ENCODE measurements at places on chromosomes 13 and 19.

GRCh38 chr13:49063497-49063896 is 87.8 kb downstream of the FNDC3A start:
- DNase-seq, result no peak

- no peak for DNase-seq
Observed at GRCh38 chr19:43690890-43691289, 20.9 kb upstream of the PLAUR start.

DNA sequence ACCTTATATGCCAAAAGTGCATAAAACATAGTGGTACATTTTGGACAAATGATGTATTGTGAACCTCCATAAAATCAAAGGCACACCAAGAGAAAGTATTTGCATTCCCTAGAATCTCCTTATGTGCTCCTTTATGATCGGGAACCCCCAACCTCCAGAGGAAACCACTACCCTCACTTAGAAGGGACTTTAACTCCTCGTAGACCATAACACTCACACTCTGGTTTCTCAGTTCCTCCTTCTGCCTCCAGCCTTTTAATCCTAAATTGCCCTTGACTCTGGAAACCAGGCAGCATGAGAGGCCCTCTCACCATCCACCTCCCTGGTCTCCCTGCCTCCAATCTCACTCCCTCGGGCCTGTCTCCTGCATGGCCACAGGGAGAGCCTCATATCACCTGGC is 9.8 kb upstream of the KCNN4 start:
- no peak for DNase-seq

GRCh38 chr19:38395381-38396114 is 7.1 kb downstream of the SPRED3 start:
- peak; percentile 38 for DNase-seq

GRCh38 chr13:24272452-24273161 is 36.8 kb upstream of the C1QTNF9 start:
- no peak for DNase-seq

- no peak for DNase-seq
Observed at GRCh38 chr19:1566392-1567115, 1.6 kb downstream of the MEX3D start.

GRCh38 chr13:43484432-43485225 is 302.1 kb downstream of the ENOX1 start:
- no peak for DNase-seq

GRCh38 chr19:37654629-37655300 is 500 bp downstream of the ZFP30 start:
- DNase-seq, result peak; percentile 8

- DNase-seq, result no peak
Observed at GRCh38 chr19:7866399-7867091, 7.6 kb downstream of the PRR36 start.

DNA sequence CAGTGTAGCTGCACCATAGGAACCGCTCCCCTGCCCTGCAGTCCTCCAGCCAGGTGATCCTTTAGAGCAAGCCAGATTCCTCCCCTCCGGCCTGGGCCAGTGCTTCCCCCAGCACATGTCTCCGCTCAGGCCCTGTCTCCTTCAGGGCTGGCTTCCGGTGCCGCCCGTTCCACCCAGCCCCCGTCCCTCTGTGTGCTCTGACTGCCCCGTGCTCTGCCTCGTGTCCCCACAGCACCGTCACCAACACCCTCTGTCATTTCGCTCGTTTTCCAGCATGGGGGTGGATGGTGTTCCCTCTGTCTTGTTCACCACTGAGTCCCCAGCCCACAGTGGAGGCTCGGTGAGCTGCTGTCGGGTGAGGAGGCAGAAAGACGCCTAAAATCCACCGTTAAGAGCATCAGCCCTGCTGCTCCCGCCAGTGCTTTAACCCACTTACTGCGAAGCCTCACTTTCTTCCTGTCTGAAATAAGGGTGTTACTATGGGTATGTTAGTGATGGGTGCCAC is 54.5 kb downstream of the TSSK6 start:
- peak; percentile 66 for DNase-seq

- no peak for DNase-seq
Observed at GRCh38 chr13:84831666-84832657, 949.7 kb upstream of the SLITRK1 start.

Measured in activated T-cell treated with anti-CD3 and anti-CD28 coated beads for 24 hours (primary cell).